ENCODE measurements at places on chromosomes 4 and X. TPM values are rescaled to one million over a fixed set of nuclear protein-coding genes. Genes with fewer than 3 reads are reported as not detected.

Gene SSX4
- polyA plus RNA-seq: not detected

Gene SLC9A7
- polyA plus RNA-seq: 15.3 TPM

Gene SYN1
- 0.37 TPM for polyA plus RNA-seq

Gene TMPRSS11A
- polyA plus RNA-seq: not detected

Gene CXCL6
- 0.57 TPM for polyA plus RNA-seq

Gene ZDHHC15
- not detected for polyA plus RNA-seq

Gene NSG1
- 14.7 TPM for polyA plus RNA-seq

Gene TSPAN5
- polyA plus RNA-seq: 146 TPM

Gene TRIM61
- 2.2 TPM for polyA plus RNA-seq

Gene ACSL1
- polyA plus RNA-seq: 23.9 TPM

Gene AREG
- 2.4 TPM for polyA plus RNA-seq

Gene WDR17
- 1.1 TPM for polyA plus RNA-seq

DNA sequence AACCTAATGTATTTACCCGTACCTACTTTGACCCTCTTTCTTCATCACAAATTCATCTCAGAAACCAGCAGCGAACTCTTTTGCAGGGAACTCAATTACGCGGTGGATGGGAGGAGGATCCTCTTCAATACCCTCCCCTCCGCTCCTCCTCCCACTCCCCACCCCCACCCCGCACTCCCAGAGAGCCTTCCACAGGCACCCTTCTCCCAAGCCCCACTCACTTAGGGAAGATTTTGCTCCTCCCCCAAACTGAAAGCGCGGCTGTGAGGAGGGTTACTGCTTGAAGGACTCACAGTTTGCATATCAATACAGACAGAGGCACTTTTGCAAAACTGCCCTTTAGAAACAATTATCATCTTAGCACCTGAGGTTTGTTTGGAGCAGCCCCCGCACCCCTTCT, 960 bp upstream of the IL1RAPL1 start:
- peak; percentile 13 for DNase-seq

DNA sequence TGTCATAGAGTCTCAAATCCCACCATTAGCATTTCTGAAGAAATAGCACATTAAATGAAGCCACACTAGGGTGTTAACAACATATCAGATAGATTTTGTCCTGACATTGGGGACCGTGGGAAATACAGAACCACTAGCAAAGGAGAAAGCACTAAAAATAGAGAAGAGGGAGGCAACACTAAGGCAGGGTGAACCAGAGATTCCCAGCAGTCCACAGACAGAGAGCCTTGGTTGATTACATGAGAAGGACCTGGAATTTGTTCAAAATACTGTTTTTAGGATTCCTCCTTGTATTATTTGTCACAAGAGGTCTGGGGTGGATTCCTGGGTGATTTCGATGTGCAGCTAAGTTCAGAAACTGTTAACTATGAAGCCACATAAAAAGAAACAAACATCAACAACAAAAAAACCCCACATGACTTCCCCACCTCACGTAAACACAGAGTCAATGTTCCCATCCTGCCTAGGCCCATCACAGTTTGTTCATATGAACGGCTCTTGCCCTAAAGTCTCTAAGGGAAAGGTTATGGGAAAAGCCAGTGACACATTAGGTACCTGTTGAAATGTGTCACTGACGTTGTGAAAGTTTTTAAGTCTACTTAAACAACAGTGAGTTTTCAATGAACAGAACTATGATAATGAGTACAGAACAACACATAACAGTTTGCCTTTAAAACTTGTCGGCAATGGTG, 23.6 kb upstream of the GRSF1 start:
- no peak for DNase-seq

- no peak for DNase-seq
These were observed 219.1 kb downstream of the GC start for GRCh38 chr4:71564775-71565174.

DNA sequence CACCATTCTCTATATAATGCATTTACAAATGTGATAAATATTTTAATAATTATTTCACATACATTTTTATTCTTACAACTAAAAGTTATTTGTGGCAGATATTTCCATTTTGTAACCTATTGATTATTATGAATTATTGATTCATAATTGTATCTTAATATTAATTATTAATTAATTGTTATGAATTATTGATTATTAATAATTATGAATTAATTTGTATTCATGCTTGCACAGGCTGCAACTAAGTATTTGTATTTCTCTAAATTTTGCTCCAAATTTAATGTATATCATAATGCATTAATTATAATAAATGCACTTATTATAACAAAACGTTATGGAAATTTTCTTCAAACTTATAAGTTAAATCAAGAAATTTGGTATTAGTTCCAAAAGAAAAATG, 929.7 kb downstream of the PCDH7 start:
- DNase-seq: no peak

GRCh38 chr4:1787411-1788077, 5.5 kb upstream of the FGFR3 start:
- no peak for DNase-seq

DNA sequence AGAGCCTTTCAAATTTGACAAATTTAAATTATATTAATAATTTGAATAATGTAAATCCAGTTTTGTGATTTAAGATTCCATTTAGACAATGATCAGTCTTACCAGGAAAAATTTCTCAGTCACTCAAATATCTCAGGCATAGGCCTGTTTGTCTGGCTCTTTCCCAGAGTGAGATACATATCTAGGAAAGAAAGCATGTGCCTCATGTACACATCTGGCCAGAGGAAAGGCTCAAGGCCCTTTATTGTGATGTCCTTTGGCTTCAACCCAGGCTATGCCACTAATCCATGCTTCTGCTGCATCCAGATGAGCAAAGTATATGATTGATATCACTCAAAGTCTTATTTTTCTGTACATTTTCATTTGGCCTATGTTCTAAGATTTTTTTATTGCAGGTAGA, 473.3 kb upstream of the ADGRL3 start:
- DNase-seq: no peak

- peak; percentile 4 for DNase-seq
These were observed 28.5 kb downstream of the PHEX start for GRCh38 chrX:22060415-22061280.

- DNase-seq: no peak
These were observed 27.9 kb upstream of the NDNF start for GRCh38 chr4:121100093-121100775.

DNA sequence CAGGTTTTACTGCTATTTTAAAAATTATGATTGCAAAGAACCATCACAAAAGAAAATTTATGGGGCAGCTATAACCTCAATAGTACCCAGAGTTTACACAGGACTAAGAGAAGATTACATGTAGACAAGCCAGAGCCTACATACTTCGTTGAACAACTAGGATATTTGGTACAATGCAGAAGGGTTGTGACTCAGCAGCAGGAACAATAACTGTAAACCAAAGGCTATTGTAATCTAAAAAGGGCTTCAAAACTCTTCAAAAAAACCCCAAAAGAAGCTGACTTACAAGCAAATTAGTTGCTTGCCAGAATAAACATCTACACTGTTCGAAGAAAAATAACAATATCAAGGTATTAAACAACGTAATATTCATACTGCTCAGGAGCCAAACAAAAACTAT, 618.0 kb downstream of the STPG2 start:
- no peak for DNase-seq

DNA sequence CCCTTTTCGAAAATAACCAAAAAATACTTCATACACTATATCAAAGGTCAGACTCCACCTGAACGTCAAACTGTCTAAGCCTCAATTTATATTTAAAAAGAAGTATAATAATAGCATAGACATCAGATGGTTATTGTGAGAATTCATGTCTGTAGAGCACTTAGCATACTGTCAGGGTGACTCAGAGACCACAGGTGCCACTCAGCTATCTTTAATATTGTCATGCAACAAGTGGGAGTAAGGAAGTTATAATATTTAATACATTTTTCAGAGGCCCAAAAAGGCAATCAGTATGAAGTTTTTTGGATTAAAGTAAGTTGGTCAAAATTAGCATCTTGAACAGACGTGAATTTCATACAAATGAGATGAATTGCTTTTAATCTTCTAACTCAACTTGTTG, 93.3 kb downstream of the PHOX2B start:
- DNase-seq: no peak

GRCh38 chrX:153573984-153574383, 25.0 kb downstream of the CCNQ start:
- no peak for DNase-seq

GRCh38 chr4:36824682-36825081, 419.9 kb upstream of the NWD2 start:
- no peak for DNase-seq

- no peak for DNase-seq
These were observed 21.2 kb upstream of the GLRA2 start for GRCh38 chrX:14508025-14508690.

- DNase-seq: no peak
These were observed 2.7 kb downstream of the N4BP2 start for GRCh38 chr4:40059362-40059761.

DNA sequence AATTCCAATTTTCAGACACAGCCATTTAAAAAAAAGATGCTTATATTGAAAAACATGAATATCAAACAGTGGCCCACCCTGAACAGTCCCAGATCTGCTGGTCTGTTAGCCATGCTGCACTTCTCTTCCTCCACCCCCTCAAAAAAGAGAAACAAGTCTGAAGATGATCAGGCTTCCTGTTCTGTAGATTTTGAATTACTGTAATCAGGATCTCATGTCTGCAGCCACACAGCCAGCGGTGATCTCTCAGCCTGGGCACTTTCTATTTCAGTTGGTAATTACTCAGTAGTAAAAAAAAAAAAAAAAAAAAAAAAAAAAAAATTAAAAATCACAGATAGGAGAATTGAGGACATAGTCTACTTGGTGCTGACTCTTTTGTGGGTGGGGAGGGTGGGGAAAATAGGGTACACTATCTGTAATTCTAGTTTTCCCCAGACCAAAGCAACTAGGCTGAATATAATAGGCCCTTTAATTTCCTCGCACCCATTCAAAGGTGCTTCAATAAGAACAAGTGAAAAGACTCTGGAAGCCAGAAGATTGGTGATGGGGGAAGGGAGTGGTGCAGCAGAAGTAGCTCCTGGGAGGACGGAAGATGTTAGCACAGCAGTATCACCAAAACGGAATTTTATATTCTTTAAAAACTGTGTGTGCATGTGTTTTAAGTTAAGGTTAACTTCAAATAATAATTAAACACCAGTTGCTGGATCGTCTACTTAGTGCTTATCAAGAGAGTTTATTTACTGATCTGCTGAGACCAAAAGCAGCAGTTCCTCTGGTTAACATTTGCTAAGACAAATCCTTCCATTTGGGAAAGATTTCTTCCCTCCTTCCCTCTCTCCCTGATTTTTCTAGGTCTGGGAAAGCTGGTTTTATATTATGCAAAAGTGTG, 47.0 kb downstream of the SPRY1 start:
- DNase-seq: no peak

- DNase-seq: no peak
These were observed 320.2 kb upstream of the PRPS2 start for GRCh38 chrX:12471061-12471460.

DNA sequence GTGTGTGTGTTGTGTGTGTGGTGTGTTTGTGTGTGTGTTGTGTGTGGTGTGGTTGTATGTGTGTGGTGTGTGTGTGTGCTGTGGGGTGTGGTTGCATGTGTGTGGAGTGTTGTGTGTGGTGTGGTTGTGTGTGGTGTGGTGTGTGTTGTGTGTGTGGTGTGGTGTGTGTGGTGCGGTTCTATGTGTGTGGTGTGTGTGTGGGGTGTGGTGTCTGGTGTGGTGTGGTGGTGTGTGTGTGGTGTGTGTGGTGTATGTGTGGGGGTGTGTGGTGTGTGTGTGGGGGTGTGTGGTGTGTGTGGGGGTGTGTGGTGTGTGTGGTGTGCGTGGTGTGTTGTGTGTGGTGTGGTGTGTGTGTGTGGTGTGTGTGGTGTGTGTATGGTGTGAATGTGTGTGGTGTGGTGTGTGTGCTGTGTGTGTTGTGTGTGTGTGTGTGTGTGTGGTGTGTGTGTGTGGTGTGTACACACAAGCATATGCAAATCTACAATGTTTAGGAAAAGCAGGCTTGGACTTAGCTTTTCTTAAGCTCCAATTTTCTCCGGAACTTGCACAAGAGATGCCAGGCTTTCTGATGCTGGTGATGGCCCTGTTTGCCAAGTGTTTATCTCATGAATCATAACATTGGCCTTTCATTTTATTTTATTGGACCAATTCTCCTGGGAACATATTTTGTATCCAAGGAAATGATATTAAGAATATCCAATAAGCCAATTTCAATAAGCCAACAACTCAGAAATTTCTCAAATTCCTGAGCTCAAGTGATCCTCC, 148.7 kb downstream of the SPATA18 start:
- DNase-seq: no peak

GRCh38 chr4:80507507-80507906, 172.0 kb downstream of the CFAP299 start:
- DNase-seq: no peak

DNA sequence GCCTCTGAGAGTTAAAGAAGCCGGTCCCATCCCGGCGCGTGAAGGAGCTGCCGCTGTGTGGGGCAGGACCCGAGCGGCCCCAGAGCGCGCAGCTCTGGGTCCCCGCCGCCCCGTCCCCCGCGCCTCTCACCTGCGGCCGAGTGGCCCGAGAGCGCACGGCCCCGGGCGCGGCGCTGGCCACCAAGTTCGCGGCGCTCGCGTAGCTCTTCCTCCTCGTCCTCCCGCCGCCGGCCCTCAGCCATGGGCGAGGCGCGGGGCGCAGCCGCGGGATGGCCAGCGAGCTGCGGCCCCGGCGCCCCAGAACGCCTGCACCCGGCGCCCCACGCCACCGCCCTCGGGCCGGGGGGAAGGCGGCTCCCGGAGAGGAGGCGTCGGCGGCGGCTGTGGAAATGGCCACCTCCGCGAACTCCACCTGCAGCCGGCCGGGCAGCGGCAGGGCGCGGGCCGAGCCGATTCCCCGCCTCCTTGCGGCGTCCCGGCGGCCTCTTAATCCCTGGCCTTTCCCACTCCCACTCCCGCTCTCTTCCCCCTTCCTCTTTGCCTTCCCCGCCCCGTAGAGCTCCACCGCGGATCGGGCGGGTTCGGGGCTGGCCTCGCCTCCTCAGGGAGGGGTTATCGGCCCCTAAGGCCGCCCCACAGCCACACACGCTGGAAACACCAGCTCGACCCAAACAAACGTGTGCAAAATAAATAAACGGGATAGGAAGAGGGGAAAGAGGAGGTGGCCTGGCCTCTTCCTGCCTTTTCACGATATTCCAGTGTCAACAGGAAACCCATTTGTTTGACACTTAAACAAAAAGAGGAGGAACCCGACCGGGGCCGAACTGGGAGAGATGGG, at the start of gene SH3D19:
Gene SH3D19, minus strand, starts transcription at position 495 of the 838 bp plus-strand sequence. Its CDS starts 253 bp downstream, at position 242.
- DNase-seq: no peak

- DNase-seq: no peak
These were observed 74.1 kb downstream of the NBDY start for GRCh38 chrX:56802921-56803849.

DNA sequence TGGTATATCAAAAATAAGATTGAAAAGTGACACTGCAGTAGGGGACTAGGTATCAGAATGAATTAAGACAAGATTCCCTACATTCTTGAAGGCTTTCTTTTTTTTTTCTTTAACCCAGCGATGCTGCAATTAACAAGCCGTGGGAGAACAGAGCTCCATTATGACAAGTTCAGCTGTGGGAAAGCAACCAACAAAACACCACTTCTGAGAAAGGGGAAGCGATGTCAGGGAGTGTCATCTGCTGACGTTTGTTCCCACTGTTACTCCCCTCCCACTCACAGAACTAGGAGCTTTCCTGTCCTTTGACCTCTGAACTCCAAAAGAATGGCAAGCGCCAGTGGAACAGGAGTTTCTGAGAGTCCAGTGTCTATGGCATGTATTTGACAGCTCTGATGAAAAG, 90.2 kb upstream of the SLITRK2 start:
- DNase-seq: no peak

GRCh38 chrX:49111791-49112190, 11.7 kb downstream of the GPKOW start:
- DNase-seq: no peak

GRCh38 chr4:173536808-173537429, 6.9 kb upstream of the HAND2 start:
- no peak for DNase-seq

- DNase-seq: no peak
These were observed 200.4 kb upstream of the GYPA start for GRCh38 chr4:144340931-144341330.
